A172 (cell line): ENCODE measurements at places on chromosomes 7 and 10. TPM values are rescaled to one million over a fixed set of nuclear protein-coding genes. Genes with fewer than 3 reads are reported as not detected.

PALD1 gene
- 4.0 and 5.8 TPM in 2 replicates for total RNA-seq

CYP2C18 gene
- total RNA-seq = not detected in 2 replicates

ZNF25 gene
- total RNA-seq = 9.0 and 11.1 TPM in 2 replicates

HOXA11 gene
- total RNA-seq = 1.2 TPM in 2 replicates

TMEM178B gene
- total RNA-seq = 0.34 and 0.50 TPM in 2 replicates

LIPM gene
- total RNA-seq = not detected in 2 replicates

NKX6-2 gene
- not detected in 2 replicates for total RNA-seq
